Caco-2 (cell line): ENCODE measurements at places on chromosomes 5 and 9. TPM values are rescaled to one million over a fixed set of nuclear protein-coding genes. Genes with fewer than 3 reads are reported as not detected.

DNA sequence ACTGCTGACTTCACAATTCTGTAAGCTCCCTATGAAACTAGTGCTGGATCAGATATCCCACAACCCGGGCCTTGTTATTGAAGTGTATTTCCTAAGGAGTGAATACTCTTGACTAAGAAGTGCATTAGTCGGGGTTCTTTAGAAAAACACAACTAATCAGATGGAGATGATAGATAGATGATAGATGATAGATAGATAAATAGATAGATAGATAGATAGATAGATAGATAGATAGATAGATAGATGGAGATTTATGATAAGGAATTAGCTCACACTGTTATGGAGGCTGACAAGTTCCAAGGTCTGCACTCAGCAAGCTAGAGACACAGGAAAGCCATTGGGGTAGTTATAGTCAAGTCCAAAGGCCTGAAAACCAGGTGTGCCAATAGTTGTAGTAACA is 214.6 kb upstream of the COX7C start:
- no peak for DNase-seq
- no peaks in the 10 kb centered on the region for H3K36me3 ChIP-seq
- no peaks in the 10 kb centered on the region for H3K4me1 ChIP-seq
- no peaks in the 10 kb centered on the region for H3K27me3 ChIP-seq
- no peak overlapping the region for H3K27ac ChIP-seq
- H3K4me3 ChIP-seq: no peak overlapping the region

DNA sequence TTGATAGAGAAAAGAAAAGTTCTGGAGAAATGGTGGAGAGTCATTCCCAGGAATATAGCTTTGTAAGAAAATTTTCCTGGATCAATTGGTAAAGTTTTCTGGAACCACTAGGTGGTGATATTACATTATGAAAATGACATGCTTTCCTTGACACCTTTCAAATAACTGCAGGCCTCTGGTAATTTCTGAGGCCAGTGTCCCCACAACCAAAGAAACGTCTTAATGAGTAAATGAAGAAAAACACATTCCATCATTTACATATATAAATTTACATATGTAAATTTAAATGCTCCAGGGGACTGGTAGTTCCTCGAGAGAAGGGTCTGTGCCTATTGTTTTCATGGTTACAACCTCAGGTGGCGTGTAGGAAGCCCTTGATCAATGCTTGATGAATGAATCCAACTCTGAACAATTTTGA is 17.2 kb upstream of the RGS3 start:
- H3K27me3 ChIP-seq: no peaks in the 10 kb centered on the region
- H3K4me3 ChIP-seq: no peak overlapping the region
- H3K4me1 ChIP-seq: 0 out of 2 replicates have a peak, but pooled peaks cover 3% of the 10 kb centered on the region
- DNase-seq: peak; percentile 49

GRCh38 chr9:128607642-128608350 is 48.9 kb downstream of the DYNC2I2 start:
- no peaks in the 10 kb centered on the region for H3K27me3 ChIP-seq
- no peaks in the 10 kb centered on the region for H3K4me1 ChIP-seq
- no peak overlapping the region for H3K27ac ChIP-seq
- DNase-seq: no peak
- H3K4me3 ChIP-seq: no peak overlapping the region

- DNase-seq: no peak
- no peaks in the 10 kb centered on the region for H3K36me3 ChIP-seq
- H3K27ac ChIP-seq: no peak overlapping the region
Measured at GRCh38 chr5:65855766-65856315, 70.5 kb upstream of the ERBIN start.

DNA sequence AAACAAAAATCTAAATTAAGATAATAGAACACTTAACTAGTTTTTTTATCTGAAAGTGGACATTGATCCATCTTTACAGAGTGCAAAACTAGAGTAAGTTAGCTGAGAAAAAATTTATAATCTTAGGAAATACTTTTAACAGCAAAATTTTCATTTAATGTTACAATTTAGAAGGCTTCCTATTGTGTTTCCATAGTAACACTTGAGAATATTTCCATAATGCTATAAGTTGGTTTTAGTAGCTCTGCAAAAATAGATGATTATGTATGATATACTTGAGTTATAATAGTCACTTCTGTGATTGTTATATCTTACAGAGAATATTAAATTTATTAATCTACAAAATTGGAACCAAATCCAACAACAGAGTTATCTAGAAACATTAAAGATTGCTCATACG is 78.6 kb downstream of the MTREX start:
- H3K27me3 ChIP-seq: no peaks in the 10 kb centered on the region
- no peak overlapping the region for H3K4me3 ChIP-seq
- H3K4me1 ChIP-seq: peaks cover 4% of the 10 kb centered on the region; the same call in 1 of the 2 replicates
- no peaks in the 10 kb centered on the region for H3K36me3 ChIP-seq

- H3K36me3 ChIP-seq: no peaks in the 10 kb centered on the region
- no peaks in the 10 kb centered on the region for H3K27me3 ChIP-seq
- no peaks in the 10 kb centered on the region for H3K4me1 ChIP-seq
- no peak overlapping the region for H3K4me3 ChIP-seq
- DNase-seq: no peak
- H3K27ac ChIP-seq: no peak overlapping the region
Measured at GRCh38 chr5:178304016-178304415, 71.4 kb upstream of the PHYKPL start.

GRCh38 chr5:14922456-14922855 is 50.9 kb upstream of the ANKH start:
- DNase-seq: no peak
- H3K4me3 ChIP-seq: no peak overlapping the region
- H3K4me1 ChIP-seq: no peaks in the 10 kb centered on the region
- no peak overlapping the region for H3K27ac ChIP-seq
- H3K36me3 ChIP-seq: no peaks in the 10 kb centered on the region
- no peaks in the 10 kb centered on the region for H3K27me3 ChIP-seq

- H3K27me3 ChIP-seq: peaks cover 3% of the 10 kb centered on the region; the same call in 1 of the 2 replicates
- H3K36me3 ChIP-seq: no peaks in the 10 kb centered on the region
- no peak overlapping the region for H3K4me3 ChIP-seq
- peaks cover 21% of the 10 kb centered on the region for H3K4me1 ChIP-seq
- DNase-seq: peak; percentile 34
Measured at GRCh38 chr5:854217-854616, 3.4 kb upstream of the ZDHHC11 start.

GRCh38 chr9:129493002-129493705 is 127.7 kb downstream of the C9orf50 start:
- H3K4me1 ChIP-seq: peaks cover 54% of the 10 kb centered on the region
- no peaks in the 10 kb centered on the region for H3K27me3 ChIP-seq
- H3K27ac ChIP-seq: peak overlapping the region; percentile 75
- no peaks in the 10 kb centered on the region for H3K36me3 ChIP-seq
- DNase-seq: no peak

DNA sequence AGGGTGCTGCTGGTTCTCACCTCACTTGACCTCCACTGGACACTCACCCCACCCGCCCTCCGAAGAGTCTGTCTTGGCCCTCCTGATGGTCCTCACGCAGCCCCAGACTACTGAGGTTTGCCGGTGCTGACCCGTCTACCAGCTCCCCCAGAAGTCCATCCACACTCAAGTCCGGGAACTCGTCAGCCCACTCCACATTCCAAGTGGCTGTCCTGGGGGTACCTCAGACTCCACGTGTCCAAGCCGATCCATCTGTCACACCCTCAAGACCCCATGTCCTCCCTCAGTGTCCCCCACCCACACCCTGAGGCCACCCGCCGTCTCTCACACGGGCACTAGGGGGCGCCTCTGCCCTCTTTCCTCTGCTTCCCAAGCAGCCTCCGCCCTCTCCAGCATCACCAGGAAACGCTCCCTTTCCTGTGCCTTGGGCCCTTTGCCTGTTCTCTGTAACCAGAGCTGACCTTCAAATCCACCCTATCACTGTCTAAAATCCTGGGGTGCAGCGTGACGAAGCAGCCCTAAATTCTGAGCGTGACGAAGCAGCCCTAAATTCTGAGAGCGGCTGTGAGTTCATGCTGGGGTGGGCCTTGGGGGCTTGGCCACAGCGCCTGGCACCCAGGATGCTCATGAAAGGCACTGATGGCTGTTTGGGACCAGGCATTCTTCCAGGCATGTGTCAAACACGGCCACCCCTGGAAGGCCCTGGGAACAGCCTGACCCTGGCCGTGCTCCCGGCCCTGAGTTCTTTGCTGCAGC is 95.7 kb downstream of the KCNT1 start:
- no peaks in the 10 kb centered on the region for H3K36me3 ChIP-seq
- H3K4me3 ChIP-seq: no peak overlapping the region
- no peaks in the 10 kb centered on the region for H3K27me3 ChIP-seq
- H3K27ac ChIP-seq: no peak overlapping the region

- peaks cover 16% of the 10 kb centered on the region for H3K4me1 ChIP-seq
- no peak for DNase-seq
- H3K27ac ChIP-seq: no peak overlapping the region
- no peaks in the 10 kb centered on the region for H3K27me3 ChIP-seq
Measured at GRCh38 chr9:137427454-137428310, 4.5 kb downstream of the NOXA1 start.

- H3K27me3 ChIP-seq: no peaks in the 10 kb centered on the region
- H3K36me3 ChIP-seq: no peaks in the 10 kb centered on the region
- H3K4me1 ChIP-seq: 0 out of 2 replicates have a peak, but pooled peaks cover 6% of the 10 kb centered on the region
- no peak for DNase-seq
Measured at GRCh38 chr9:77883846-77884771, 147.5 kb downstream of the GNAQ start.

- no peak for DNase-seq
- no peaks in the 10 kb centered on the region for H3K4me1 ChIP-seq
- H3K36me3 ChIP-seq: no peaks in the 10 kb centered on the region
- H3K27ac ChIP-seq: no peak within 1 kb of the TSS
- H3K27me3 ChIP-seq: no peaks in the 10 kb centered on the region
Measured at GRCh38 chr5:64690417-64691151, at the start of gene SHISAL2B. TSS of gene SHISAL2B (plus strand) at chr5:64690503. CDS start at chr5:64690624, 121 bp downstream.

DNA sequence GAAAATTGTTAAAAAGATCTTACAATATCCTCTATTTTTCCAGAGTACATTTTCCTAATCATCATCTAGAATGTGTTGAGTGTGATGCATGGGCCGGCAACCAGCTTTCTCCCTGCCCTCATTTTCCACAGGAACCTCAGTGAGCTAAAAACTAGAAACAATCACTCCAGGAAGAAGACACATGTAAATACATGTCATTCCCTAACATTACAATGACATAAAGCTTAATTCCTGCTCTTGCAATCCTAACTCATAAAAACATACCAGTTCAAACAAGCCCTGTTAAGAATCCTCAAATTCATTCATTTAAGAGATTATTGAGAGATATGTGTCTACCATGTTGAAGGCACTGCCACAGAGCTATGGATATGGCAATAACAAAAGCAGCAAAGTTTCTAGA is 18.5 kb upstream of the ZNF622 start:
- H3K27me3 ChIP-seq: no peaks in the 10 kb centered on the region
- no peak overlapping the region for H3K4me3 ChIP-seq
- H3K4me1 ChIP-seq: peaks cover 76% of the 10 kb centered on the region
- no peak for DNase-seq
- H3K27ac ChIP-seq: peak overlapping the region; percentile 34

GRCh38 chr5:1876660-1877064 is 6.1 kb downstream of the IRX4 start:
- no peak overlapping the region for H3K27ac ChIP-seq
- H3K4me3 ChIP-seq: no peak overlapping the region
- DNase-seq: no peak
- no peaks in the 10 kb centered on the region for H3K36me3 ChIP-seq

DNA sequence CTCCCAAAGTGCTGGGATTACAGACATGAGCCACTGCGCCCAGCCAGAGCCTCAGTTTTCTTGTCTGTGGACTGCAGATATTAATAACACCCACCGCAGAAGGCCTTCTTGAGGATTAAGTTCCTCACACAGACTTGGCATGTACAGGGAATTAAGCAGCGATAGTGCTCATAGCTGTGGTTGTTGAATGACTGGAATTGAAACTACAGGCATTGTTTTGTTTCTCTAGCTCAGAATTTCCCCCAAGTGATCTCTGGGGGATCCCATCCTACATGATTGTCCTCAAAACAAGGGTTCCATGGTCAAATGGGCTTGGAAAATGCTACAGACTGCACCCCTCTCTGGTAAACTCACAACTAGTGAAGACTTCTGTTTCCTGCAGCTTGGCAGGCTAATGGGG is 44.2 kb upstream of the TDRD7 start:
- DNase-seq: no peak
- no peak overlapping the region for H3K27ac ChIP-seq
- no peaks in the 10 kb centered on the region; the same call in 1 of the 2 replicates for H3K36me3 ChIP-seq
- H3K27me3 ChIP-seq: no peaks in the 10 kb centered on the region
- H3K4me1 ChIP-seq: no peaks in the 10 kb centered on the region

DNA sequence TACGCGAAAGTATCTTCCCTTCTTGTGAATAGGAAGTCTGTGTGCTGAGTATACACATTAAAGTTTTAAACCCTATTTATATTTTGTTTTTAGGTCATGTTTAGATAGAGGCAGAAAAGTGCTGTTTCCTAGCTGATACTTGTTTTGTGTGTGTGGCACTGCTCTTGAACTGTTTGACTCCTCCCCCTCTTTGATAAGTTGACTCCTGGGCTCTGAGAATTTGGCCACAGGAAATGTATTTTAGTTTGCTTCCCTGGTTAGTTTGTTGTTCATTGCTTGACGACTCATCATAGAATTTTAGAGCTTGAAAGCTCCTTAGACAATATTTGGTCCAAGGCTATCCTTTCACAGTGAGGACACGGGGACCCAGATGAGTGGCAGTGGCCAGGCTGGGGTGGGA is 2.0 kb upstream of the CDC14B start:
- no peaks in the 10 kb centered on the region for H3K27me3 ChIP-seq
- H3K4me1 ChIP-seq: peaks cover 6% of the 10 kb centered on the region
- H3K36me3 ChIP-seq: no peaks in the 10 kb centered on the region
- no peak overlapping the region for H3K27ac ChIP-seq
- no peak for DNase-seq

The TMC1 gene
- not detected in 2 replicates for total RNA-seq

The FBXL7 gene
- total RNA-seq: not detected in 2 replicates

The AMBP gene
- total RNA-seq: 2.2 and 2.6 TPM in 2 replicates

The HRCT1 gene
- total RNA-seq: not detected in 2 replicates

The IPO11 gene
- total RNA-seq: 50.5 and 54.1 TPM in 2 replicates

The GFPT2 gene
- 0.72 and 1.6 TPM in 2 replicates for total RNA-seq

The CDX1 gene
- total RNA-seq: 0.29 and 0.65 TPM in 2 replicates

The LRRC26 gene
- 2.9 and 3.0 TPM in 2 replicates for total RNA-seq

The PCDHA9 gene
- not detected in 2 replicates for total RNA-seq

The SARDH gene
- total RNA-seq: 0.36 and 0.37 TPM in 2 replicates

The PAX5 gene
- total RNA-seq: 0.16 TPM in 1 of 2 replicates, not detected in the other

The ZNF483 gene
- not detected in 2 replicates for total RNA-seq

The COL23A1 gene
- total RNA-seq: 0.09 and 0.18 TPM in 2 replicates

The BAAT gene
- total RNA-seq: 1.1 and 1.3 TPM in 2 replicates

The ITK gene
- not detected in 2 replicates for total RNA-seq

The MELK gene
- total RNA-seq: 57.8 and 59.6 TPM in 2 replicates
